ENCODE measurements at places on chromosomes 2 and 18.

GRCh38 chr2:43435746-43436145, 160.1 kb downstream of the THADA start:
- no peak for DNase-seq

DNA sequence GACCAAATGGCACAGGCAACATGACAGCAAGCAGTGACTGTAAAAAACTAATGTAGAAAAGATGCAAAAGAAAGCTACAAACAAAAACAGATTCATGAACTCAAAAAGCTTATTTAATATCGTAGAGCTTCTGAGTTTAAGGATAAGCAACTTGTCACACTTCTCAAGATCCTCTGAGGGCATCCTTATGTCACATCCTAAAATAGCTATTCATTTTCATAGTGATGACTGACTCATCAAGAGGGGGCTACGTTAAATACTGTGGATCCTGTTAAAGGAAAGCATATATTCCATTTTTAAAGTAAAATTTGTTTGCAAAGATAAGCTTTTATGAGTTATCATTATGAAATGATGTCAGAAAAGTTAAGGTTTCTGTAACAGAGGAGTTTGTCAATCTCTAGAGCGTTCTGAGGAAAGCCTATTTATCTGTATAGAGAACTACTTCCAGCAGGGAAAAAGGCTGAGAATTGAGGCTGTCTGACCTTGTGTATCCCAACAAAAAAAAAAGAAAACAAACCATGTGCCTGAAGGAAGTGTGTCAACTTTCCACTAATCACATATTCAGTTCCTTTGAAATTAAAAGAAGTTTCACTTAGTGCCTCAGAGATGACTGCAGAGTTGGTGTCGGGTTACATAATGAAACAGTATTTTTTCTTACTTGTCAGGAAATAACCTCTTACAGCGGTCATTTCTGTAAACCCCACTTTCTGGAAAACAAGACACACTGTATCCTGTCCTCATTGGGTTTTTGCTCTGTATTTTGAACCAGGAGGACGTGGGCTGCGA, 115.5 kb downstream of the ESCO1 start:
- peak; percentile 37 for DNase-seq

- no peak for DNase-seq
These were observed 193.2 kb downstream of the NDUFA10 start for GRCh38 chr2:239831861-239832489.

- peak; percentile 64 for DNase-seq
These were observed 5.2 kb downstream of the NCAPH start for GRCh38 chr2:96340493-96341414.

- no peak for DNase-seq
These were observed 11.2 kb upstream of the CALCRL start for GRCh38 chr2:187459256-187459655.

DNA sequence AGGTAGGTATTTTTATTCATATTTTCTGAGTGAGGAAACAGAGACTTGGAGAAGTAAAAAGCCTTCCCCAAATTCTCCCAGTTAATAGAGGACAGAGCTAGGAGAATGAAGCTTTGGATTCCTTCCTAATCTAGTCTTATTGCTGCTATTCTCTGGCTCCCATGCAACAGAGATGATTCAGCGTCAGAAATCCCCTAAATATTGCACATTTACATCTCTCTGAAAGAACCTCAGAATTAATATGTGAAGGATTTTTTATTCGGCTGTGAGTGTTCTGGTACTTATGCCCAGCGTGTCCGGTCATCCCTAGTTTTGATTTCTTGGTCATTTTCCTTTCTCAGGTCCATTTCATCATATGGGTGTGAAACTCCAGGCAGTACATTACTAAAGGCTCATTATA, 91.2 kb upstream of the SESTD1 start:
- DNase-seq: peak; percentile 46

DNA sequence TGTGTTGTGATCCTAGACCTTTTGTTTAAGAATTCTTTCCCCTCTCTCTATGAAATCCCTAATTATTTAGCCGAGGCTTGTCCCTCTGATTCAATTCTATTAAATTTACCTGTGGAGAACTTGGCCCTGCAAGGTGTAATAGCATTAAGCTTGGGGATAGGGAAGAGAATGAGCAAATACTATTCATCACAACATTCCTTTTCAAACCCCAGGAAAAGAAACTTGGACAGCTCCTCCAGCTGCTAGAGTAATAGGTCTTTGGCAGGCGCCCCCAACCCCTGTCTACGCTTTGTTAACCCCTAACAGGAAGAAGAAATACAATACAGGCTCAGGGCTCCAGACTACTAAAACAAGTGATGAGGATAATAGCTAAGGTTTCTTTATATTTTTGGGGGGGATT, 957.0 kb downstream of the CPS1 start:
- DNase-seq: no peak

All from fibroblast of mammary gland (primary cell).